Heart left ventricle (tissue), 16 donors: ENCODE measurements at places on chromosomes 11 and 22. TPM values are rescaled to one million over a fixed set of nuclear protein-coding genes. Genes with fewer than 3 reads are reported as not detected.

DNA sequence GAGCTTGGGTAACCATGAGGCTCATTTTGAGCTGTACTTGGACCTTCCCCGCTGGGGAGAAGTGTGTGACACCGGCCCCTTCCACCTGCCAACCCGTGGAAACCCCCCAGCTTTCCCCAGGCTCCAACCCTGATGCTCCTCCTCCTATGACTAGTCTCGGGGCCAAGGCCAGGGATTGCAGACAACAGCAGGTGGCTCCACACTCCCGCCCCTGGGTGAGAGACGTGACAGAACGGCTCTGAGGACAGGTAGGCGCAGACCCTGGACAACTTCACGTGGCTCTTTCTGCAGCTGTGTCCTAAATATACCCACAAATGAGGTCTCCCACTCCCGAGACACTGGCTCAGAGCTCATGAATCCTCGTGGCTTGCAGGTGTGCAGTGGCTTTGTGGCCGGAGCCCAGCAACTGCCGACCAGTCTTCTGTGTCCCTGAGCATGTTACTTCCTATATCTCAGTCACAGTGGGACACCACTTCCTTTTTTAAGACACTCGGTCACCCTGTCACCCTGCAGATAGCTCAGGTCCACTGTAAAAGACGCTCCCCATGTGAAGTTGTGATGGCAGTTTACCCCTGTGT lies 55.2 kb downstream of the NECTIN1 start:
- no peaks in the 10 kb centered on the region for H3K27me3 ChIP-seq
- no peak overlapping the region for H3K27ac ChIP-seq
- H3K36me3 ChIP-seq = no peaks in the 10 kb centered on the region
- H3K4me3 ChIP-seq = no peak overlapping the region
- DNase-seq = no peak

GRCh38 chr11:73308961-73309919 lies 1.2 kb downstream of the ARHGEF17 start:
- peak; percentile 96 for DNase-seq
- peak overlapping the region; percentile 98 for H3K27ac ChIP-seq
- H3K36me3 ChIP-seq = peaks cover 5% of the 10 kb centered on the region
- peak overlapping the region; percentile 89 for H3K4me3 ChIP-seq
- H3K4me1 ChIP-seq = peaks cover 66% of the 10 kb centered on the region

GRCh38 chr11:32033491-32033890 lies 57.4 kb upstream of the RCN1 start:
- DNase-seq = no peak
- H3K36me3 ChIP-seq = no peaks in the 10 kb centered on the region

DNA sequence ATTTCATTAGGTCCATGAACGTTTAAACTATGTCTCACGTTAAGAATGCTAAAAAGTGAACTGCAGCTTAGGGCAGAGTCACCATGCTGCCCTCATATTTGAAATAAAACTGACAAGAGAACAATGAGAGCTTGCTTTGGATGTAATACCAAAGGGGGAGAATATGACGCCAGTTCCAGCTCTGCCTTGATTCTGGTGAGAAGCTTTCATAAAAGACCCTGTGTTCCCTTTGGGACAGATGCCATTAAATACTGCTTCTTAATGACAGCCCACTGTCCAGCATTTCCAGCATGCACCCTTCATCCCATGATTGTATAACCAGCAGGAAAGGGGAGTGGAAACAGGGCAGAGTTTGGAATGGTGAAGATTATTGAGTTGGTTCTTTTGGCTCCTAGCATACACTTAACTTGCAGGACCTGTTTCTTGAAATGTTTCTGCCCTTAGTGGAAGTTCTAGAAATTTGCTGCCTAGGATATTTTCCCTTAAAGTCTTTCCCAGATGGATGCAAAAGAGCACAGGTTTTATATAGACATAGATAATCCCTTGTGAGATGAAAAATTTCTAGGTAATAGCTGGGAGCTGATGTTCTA lies 139.3 kb upstream of the LDLRAD3 start:
- no peaks in the 10 kb centered on the region for H3K4me1 ChIP-seq
- H3K27me3 ChIP-seq = no peaks in the 10 kb centered on the region
- H3K4me3 ChIP-seq = no peak overlapping the region
- H3K27ac ChIP-seq = no peak overlapping the region
- DNase-seq = no peak

DNA sequence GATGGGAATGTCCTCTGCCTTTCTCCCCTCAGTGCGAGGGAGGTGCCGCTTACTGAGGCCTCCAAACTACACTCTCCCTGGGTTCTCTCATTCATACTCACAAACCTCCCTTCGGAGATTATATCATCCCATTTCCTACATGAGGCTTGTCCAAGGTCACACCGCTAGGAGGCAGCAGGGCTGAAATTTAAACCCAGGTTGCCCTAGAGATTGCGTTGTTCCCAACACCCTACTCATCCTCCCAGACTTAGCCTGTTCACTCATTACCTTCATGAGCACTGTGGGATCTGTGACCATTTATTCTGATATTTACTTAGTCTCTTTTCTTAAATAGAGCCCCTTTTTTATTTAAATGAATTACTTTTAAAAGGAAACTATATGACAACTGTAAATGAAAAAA lies 31.1 kb downstream of the SDHAF2 start:
- no peak overlapping the region for H3K4me3 ChIP-seq
- H3K36me3 ChIP-seq = no peaks in the 10 kb centered on the region
- no peak overlapping the region for H3K27ac ChIP-seq
- H3K27me3 ChIP-seq = no peaks in the 10 kb centered on the region
- H3K4me1 ChIP-seq = no peaks in the 10 kb centered on the region

DNA sequence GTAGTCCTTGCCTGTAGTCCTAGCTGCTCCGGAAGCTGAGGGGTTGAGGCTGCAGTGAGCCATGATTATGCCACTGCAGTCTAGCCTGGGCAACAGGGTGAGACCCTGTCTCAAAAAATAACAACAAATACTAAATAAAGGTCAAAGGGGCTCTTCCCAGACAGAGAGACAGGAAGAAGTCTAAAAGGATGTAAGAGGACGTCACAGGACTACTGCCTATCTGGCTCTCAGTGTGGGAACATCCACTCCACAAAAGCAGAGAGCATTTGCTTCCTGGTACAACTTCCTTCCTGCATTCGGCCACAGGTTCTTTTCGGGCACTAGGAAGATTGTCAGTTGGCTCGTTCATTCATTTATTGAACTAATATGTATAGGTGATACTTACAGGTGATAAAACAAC lies 110.6 kb downstream of the SGSM3 start:
- H3K4me3 ChIP-seq = no peak overlapping the region
- H3K36me3 ChIP-seq = no peaks in the 10 kb centered on the region
- peaks cover 41% of the 10 kb centered on the region for H3K4me1 ChIP-seq

DNA sequence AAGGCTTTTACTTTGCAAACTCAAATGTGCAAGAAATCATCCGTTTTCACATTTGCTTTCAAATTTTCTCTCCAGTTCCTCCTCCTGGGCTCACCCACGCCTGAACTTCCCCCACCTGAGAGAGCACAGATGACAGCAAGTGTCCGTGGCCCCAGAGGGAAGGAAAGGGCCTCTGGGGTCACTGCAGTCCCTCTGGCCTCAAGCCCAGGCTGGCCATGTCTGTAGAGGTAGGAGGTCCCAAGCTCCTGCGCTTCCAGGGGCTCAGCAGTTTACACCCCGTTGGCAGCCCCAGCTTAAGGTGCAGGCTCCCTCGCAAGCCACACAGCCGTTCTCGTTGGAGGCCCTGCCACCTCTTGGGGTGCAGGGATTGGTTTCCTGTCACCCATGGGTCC lies 40.5 kb upstream of the PRDM11 start:
- H3K27ac ChIP-seq = no peak overlapping the region
- peaks cover 6% of the 10 kb centered on the region for H3K4me1 ChIP-seq
- no peak for DNase-seq
- H3K36me3 ChIP-seq = no peaks in the 10 kb centered on the region

- H3K4me3 ChIP-seq = no peak overlapping the region
- no peak for DNase-seq
- peaks cover 23% of the 10 kb centered on the region for H3K4me1 ChIP-seq
- H3K27me3 ChIP-seq = no peaks in the 10 kb centered on the region
Observed at GRCh38 chr22:41862530-41863266, 29.8 kb downstream of the SREBF2 start.

DNA sequence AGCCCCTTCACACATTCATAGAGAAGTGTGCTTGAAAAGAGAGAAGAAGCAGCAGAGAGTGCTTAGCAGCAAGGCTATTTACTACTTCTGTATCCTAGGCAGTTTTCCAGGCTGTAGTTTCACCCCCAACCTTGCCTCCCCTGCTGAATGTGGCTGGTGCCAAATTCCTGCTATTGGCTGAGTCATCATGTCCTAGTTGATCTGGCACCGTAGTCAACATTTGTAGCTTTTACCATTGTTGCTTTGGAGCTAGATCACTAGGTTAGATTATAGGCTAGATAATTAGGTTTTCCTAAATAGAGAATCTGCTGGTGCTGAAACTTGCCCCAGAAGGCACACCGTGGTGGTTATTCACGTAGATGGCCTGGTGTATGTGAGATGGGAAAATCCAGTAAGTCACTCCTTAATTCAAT lies 32.7 kb downstream of the ARHGAP42 start:
- DNase-seq = peak; percentile 61
- H3K36me3 ChIP-seq = no peaks in the 10 kb centered on the region
- peak overlapping the region; percentile 63 for H3K27ac ChIP-seq
- H3K4me3 ChIP-seq = no peak overlapping the region
- no peaks in the 10 kb centered on the region for H3K27me3 ChIP-seq
- H3K4me1 ChIP-seq = peaks cover 8% of the 10 kb centered on the region

DNA sequence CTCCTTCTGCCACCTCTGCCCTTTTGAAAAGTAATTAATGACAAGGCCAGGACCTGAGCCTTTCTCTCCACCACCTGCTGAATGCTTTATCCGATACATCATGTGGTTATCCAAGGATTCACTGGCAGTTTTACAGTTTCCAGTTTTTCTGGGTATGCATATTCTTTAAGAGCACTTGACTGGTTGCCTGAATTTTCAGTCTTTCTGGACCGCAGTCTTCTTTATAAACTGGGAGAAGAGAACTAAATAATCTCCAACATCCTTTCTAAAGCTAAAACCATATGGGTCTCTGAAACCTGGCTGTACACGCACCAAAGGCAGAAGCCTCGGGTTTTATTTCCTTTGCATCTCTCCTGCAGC lies 65.1 kb downstream of the BTG4 start:
- H3K4me1 ChIP-seq = peaks cover 7% of the 10 kb centered on the region
- DNase-seq = no peak
- no peak overlapping the region for H3K4me3 ChIP-seq
- H3K27ac ChIP-seq = no peak overlapping the region

DNA sequence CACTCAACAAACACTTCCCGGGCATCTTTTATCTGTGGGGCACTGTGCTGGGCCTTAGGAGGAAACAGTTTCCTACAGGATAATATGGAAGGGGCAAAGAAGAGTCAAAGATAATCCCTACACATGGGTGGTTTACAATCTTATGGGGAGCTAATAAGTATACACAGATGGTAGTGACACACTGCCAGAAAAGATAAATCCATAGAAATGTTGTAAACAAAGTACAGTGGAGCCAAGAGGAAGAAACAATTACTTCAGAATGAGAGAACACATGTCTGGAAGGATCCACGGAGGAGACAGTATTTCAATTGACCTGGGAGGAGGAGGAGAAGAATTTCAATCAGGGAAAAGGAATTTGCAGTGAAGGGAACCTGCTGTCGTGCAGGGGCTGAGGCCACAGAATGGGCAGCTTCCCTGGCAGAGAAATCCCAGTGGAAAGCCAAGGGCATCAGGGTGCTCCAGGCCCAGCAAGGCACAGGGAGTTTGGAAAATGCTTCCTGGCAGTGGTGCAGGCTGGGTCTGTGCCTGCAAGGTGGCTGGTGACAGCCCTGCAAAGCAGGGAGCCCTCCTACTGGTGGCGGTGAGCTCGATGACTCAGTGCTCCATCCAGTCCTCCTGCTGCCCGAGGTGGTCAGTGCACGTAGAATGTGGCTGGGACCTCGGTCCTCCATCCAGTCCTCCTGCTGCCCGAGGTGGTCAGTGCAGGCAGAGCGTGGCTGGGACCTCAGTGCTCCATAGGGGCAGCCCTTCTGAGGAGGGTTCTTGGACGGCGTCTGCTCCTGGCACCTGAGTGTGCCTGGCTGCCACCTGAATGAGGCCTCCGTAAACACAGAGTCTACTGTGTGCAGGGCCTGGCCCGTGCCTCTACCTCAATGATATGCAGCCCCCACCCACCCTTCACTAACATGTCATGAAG lies 444.3 kb upstream of the B3GAT1 start:
- no peaks in the 10 kb centered on the region for H3K36me3 ChIP-seq
- no peak overlapping the region for H3K4me3 ChIP-seq
- H3K27ac ChIP-seq = no peak overlapping the region
- no peak for DNase-seq
- no peaks in the 10 kb centered on the region for H3K4me1 ChIP-seq
- H3K27me3 ChIP-seq = no peaks in the 10 kb centered on the region

DNA sequence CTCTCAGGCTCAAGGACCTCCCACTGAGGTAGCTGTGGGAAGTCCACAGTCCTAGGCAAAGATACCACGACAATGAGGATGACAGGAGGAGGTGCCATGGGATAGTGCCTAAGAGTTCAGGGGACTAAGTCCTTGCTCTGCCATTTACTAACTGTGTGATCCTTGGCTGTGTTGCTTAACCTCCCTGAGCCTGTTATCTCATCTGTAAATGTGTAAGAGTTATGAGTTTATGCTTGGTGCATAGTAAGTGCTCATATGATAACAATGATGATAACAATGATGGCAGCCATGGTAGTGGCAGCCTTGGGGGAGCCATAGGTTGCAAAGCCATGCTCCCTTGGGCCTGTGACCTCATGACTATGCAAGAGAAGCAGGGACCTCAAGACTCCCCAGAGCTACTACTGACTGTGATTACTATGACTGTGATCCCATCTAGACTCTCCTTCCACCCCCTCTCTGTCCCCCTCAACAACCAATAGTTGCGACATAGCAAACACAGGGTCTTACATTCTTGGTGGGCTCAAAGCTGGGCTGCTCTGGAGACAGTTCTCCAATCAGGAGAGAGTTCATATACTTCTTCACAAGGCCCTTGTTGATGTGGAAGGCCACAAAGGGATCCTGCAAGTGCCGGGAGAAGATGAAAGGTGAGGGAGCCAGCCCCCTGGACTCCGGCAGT lies 3.9 kb downstream of the FADS1 start:
- no peaks in the 10 kb centered on the region for H3K4me1 ChIP-seq
- DNase-seq = no peak
- no peak overlapping the region for H3K27ac ChIP-seq
- no peak overlapping the region for H3K4me3 ChIP-seq
- H3K36me3 ChIP-seq = peaks cover 8% of the 10 kb centered on the region

GRCh38 chr11:22922672-22923071 lies 62.4 kb upstream of the CCDC179 start:
- H3K4me3 ChIP-seq = no peak overlapping the region
- no peaks in the 10 kb centered on the region for H3K36me3 ChIP-seq
- no peak overlapping the region for H3K27ac ChIP-seq

GRCh38 chr11:62544581-62545436 lies 1.8 kb downstream of the AHNAK start:
- peak overlapping the region; percentile 99 for H3K4me3 ChIP-seq
- peaks cover 72% of the 10 kb centered on the region for H3K4me1 ChIP-seq
- peak; percentile 77 for DNase-seq
- H3K27me3 ChIP-seq = no peaks in the 10 kb centered on the region
- H3K27ac ChIP-seq = peak overlapping the region; percentile 100

HBB gene
- polyA plus RNA-seq = 1.1 TPM

TUBA8 gene
- polyA plus RNA-seq = 44.1 TPM

OR8H2 gene
- not detected for polyA plus RNA-seq

OR56A4 gene
- not detected for polyA plus RNA-seq

OR10G8 gene
- not detected for polyA plus RNA-seq
